Hepatocyte (in vitro differentiated cells): ENCODE measurements at places on chromosomes 2 and 18.

GRCh38 chr2:109137616-109138015 is 8.6 kb downstream of the SH3RF3 start:
- DNase-seq, result no peak

GRCh38 chr2:27029051-27029450 is 3.7 kb upstream of the TMEM214 start:
- DNase-seq, result no peak

- DNase-seq, result no peak
Measured at GRCh38 chr18:354471-354870, 86.6 kb upstream of the THOC1 start.

DNA sequence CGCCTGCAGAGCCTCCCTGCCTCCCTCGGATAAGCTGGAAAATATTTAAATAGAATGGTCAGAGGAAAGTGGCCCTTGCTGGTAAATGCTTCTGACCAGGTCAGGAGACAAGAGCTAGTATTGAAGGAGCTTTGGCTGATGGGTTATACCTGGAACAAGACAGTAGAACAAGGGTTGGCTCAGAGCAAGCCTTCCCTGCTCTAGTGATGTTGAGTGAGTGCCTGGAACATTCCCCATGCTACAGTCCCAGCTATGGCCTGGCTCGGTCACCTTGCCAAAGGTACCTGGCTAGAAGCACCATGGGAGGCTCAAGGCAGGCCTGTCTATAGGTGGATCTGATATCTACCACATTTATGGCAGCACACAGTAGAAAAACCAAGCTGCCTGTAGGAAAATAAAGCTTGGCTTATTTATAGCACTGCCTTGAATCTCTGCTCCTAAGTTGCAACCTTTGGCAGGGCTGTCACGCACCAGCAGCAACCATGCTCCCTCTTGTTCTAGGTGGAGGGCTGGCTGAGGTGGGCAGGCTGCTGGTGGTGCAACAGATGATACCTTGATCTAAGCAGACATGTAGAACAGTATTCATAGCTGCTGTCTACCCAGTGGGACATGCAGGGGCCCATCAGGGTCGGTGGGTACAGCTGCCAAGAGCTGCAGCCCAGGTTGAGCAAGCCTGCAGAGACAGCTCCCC is 66.7 kb upstream of the BCL2L11 start:
- peak; percentile 1 for DNase-seq

- DNase-seq, result no peak
Measured at GRCh38 chr2:176088937-176089842, 3.3 kb upstream of the HOXD13 start.

GRCh38 chr2:213189001-213189899 is 37.8 kb upstream of the IKZF2 start:
- peak; percentile 45 for DNase-seq

- DNase-seq, result no peak
Measured at GRCh38 chr2:118103951-118104940, 16.0 kb downstream of the INSIG2 start.
